ENCODE measurements at places on chromosomes 5 and 9. TPM values are rescaled to one million over a fixed set of nuclear protein-coding genes. Genes with fewer than 3 reads are reported as not detected.

GRCh38 chr5:179257176-179257682, 88.0 kb downstream of the ADAMTS2 start:
- H3K4me1 ChIP-seq: no peaks in the 10 kb centered on the region
- H3K27ac ChIP-seq: no peak overlapping the region
- H3K27me3 ChIP-seq: no peaks in the 10 kb centered on the region
- H3K4me3 ChIP-seq: no peak overlapping the region
- DNase-seq: peak; percentile 71

DNA sequence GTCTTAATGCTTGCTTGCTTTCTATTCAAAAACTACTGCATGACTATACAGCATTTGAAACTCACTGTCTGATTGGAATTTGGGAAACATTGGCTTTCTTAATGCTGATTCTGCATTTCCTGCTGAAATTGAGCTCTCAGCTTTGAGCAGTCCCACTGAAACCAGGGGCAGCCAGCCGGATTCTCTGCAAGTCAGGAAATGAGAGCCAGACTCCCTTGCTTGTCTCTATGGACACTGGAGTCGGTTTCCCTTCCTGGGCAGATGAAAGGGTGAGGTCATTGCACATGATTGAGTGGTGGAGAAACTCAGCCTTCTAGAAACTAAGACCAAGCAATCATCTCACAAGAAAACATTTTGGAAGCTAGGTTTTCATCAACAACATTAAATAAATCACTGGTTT, 119.7 kb upstream of the SPATA31C2 start:
- no peaks in the 10 kb centered on the region for H3K36me3 ChIP-seq
- DNase-seq: peak; percentile 91
- no peak overlapping the region for H3K4me3 ChIP-seq

DNA sequence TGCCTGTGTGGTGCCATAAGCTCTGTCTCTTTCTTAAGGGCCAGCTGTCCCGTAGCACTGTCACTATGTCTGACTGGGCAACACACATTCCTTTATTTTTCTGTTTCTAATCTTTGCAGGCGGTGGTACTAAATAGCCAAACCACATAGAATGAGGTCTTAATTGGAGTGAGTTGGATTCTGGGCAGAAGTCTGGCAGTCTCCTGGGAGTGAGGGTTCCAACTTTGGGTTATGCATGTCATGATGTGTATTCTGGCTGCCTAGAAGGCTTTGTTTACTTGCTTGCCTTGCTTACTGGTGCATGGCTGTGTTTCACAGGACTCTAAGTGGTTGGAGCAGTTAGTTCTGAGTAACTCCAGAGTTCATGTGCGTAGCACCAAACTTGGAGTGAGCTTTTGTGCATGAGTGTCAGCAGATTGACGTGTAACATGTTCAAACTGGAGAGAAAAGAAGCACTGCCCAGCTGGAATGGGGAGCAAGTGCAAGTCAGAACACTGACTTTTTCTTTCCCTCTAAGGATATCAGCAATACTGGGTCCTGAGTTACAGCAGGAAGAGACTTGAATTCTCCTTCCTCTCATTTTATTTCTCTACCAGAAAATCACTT, 185.8 kb downstream of the PCSK1 start:
- no peak overlapping the region for H3K4me3 ChIP-seq
- no peaks in the 10 kb centered on the region for H3K27me3 ChIP-seq

- DNase-seq: no peak
- no peaks in the 10 kb centered on the region for H3K36me3 ChIP-seq
- H3K27ac ChIP-seq: no peak overlapping the region
Observed at GRCh38 chr5:15489571-15490235, 10.3 kb upstream of the FBXL7 start.

GRCh38 chr9:114953959-114954358, 23.6 kb upstream of the TNFSF8 start:
- no peaks in the 10 kb centered on the region for H3K27me3 ChIP-seq
- H3K36me3 ChIP-seq: no peaks in the 10 kb centered on the region
- H3K27ac ChIP-seq: no peak overlapping the region
- H3K4me3 ChIP-seq: no peak overlapping the region
- H3K4me1 ChIP-seq: peaks cover 6% of the 10 kb centered on the region

- no peaks in the 10 kb centered on the region for H3K4me1 ChIP-seq
- H3K27ac ChIP-seq: no peak overlapping the region
- peaks cover 15% of the 10 kb centered on the region for H3K27me3 ChIP-seq
Observed at GRCh38 chr5:176796411-176796810, 13.9 kb upstream of the UNC5A start.

- no peaks in the 10 kb centered on the region for H3K36me3 ChIP-seq
- no peak for DNase-seq
- H3K4me3 ChIP-seq: no peak overlapping the region
- peaks cover 56% of the 10 kb centered on the region for H3K4me1 ChIP-seq
- H3K27ac ChIP-seq: peak overlapping the region; percentile 91
- no peaks in the 10 kb centered on the region for H3K27me3 ChIP-seq
Observed at GRCh38 chr5:56412601-56413379, 179.7 kb upstream of the ANKRD55 start.

GRCh38 chr5:170701334-170701733, 82.2 kb upstream of the GABRP start:
- H3K27me3 ChIP-seq: peaks cover 47% of the 10 kb centered on the region
- no peak for DNase-seq
- H3K4me1 ChIP-seq: no peaks in the 10 kb centered on the region
- no peak overlapping the region for H3K27ac ChIP-seq
- no peak overlapping the region for H3K4me3 ChIP-seq

Gene PCDHA4
- polyA plus RNA-seq: 0.49 TPM

Gene SLC35A4
- polyA plus RNA-seq: 71.1 TPM

GRCh38 chr5:158376679-158377078, 517.7 kb upstream of the CLINT1 start:
- peaks cover 21% of the 10 kb centered on the region for H3K4me1 ChIP-seq
- no peaks in the 10 kb centered on the region for H3K27me3 ChIP-seq
- no peaks in the 10 kb centered on the region for H3K36me3 ChIP-seq
- H3K4me3 ChIP-seq: no peak overlapping the region

Gene FCN1
- polyA plus RNA-seq: 4.5 TPM

Gene TAF11L11
- not detected for polyA plus RNA-seq

- no peak overlapping the region for H3K27ac ChIP-seq
- no peaks in the 10 kb centered on the region for H3K36me3 ChIP-seq
- H3K4me1 ChIP-seq: no peaks in the 10 kb centered on the region
- H3K4me3 ChIP-seq: no peak overlapping the region
- no peak for DNase-seq
- no peaks in the 10 kb centered on the region for H3K27me3 ChIP-seq
Observed at GRCh38 chr5:58069846-58070245, 390.0 kb downstream of the PLK2 start.
